ENCODE measurements at places on chromosomes 6 and 20. TPM values are rescaled to one million over a fixed set of nuclear protein-coding genes. Genes with fewer than 3 reads are reported as not detected.
A peak's percentile ranks its signal among the peaks of the same experiment; 100 is the strongest.

GRCh38 chr6:94735270-94735669 lies 842.1 kb upstream of the MANEA start:
- H3K4me1 ChIP-seq: no peaks in the 10 kb centered on the region
- no peak overlapping the region for H3K4me3 ChIP-seq
- DNase-seq: no peak
- no peaks in the 10 kb centered on the region for H3K36me3 ChIP-seq

- no peak overlapping the region for H3K4me3 ChIP-seq
- H3K27me3 ChIP-seq: no peaks in the 10 kb centered on the region
- no peak overlapping the region for H3K27ac ChIP-seq
- no peaks in the 10 kb centered on the region for H3K4me1 ChIP-seq
Observed at GRCh38 chr6:20349225-20349624, 52.5 kb upstream of the E2F3 start.

DNA sequence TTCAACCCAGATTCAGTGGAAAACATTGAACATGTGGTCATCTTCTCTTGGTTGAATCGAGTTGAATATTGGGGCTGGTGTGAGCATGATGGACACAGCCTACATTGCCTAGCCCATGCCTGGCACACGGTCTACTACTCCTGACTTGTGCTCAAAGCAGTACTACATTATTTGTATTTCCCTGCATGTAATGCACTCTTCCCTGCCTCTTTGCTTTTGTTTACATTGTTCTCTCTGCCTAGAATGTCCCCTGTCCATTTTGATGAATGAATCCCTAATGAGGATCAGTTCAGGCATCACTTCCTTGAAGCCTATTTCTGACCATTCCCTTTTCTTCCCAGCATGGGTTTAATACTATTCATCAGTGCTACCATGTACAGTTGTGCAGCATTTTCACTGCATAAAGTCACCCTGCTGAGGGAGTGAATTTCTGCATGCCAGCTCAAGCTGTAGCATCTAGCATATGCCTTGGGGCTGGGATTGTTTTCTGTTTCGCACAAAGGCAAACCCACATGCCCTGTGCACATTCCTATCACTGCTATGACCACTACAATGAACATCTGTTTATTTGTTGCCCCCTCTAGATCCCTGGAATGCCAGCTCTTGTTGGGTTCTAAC lies 75.3 kb upstream of the CCN6 start:
- no peaks in the 10 kb centered on the region for H3K27me3 ChIP-seq
- no peaks in the 10 kb centered on the region for H3K36me3 ChIP-seq
- H3K27ac ChIP-seq: no peak overlapping the region
- H3K4me3 ChIP-seq: no peak overlapping the region
- no peak for DNase-seq

- no peaks in the 10 kb centered on the region for H3K36me3 ChIP-seq
- no peak overlapping the region for H3K4me3 ChIP-seq
- no peaks in the 10 kb centered on the region for H3K27me3 ChIP-seq
- H3K4me1 ChIP-seq: no peaks in the 10 kb centered on the region
- DNase-seq: no peak
Observed at GRCh38 chr20:61735503-61735785, 330.2 kb downstream of the TAF4 start.

- H3K4me1 ChIP-seq: no peaks in the 10 kb centered on the region
- H3K27me3 ChIP-seq: no peaks in the 10 kb centered on the region
- H3K36me3 ChIP-seq: peaks cover 5% of the 10 kb centered on the region
- peak overlapping the region; percentile 48 for H3K27ac ChIP-seq
- H3K4me3 ChIP-seq: no peak overlapping the region
- DNase-seq: no peak
Observed at GRCh38 chr6:100665041-100665380, 200.3 kb upstream of the SIM1 start.

DNA sequence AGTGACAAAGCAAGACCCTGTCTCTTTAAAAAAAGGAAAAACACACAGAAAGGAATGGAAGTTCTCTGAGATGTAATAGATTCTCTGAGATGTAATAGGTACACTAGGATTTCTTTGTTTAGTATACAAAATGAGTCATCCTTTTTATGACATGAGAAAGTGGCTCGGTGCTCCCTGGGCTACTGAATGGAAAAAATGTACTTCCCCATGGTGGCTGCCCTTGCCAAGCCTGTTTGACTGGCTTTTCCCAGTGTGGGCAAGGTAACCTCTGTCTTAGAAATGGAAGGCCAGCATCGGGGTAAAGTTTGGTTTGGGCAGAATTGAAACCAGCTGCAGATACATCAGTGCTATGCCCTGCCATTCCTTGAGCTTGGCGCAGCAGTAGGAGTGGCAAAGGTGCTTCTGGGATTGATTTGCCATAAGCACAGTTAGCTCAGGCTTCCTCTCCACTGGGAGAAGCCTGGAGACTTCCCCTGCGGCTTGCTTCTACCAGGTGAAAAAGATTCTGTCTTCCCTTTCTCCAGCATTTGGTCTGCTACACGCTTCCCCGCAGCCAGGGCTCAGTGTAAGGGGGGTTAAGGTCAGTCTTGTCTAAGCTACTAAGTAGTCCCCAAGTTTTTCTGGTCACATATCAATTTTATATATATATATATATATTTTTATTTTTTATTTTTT lies 24.5 kb downstream of the ARFGEF2 start:
- H3K4me1 ChIP-seq: no peaks in the 10 kb centered on the region
- no peak overlapping the region for H3K27ac ChIP-seq
- no peaks in the 10 kb centered on the region for H3K27me3 ChIP-seq
- peaks cover 53% of the 10 kb centered on the region for H3K36me3 ChIP-seq
- H3K4me3 ChIP-seq: no peak overlapping the region

The HUS1B gene
- total RNA-seq: 3.4 TPM

The KCNK5 gene
- not detected for total RNA-seq

DNA sequence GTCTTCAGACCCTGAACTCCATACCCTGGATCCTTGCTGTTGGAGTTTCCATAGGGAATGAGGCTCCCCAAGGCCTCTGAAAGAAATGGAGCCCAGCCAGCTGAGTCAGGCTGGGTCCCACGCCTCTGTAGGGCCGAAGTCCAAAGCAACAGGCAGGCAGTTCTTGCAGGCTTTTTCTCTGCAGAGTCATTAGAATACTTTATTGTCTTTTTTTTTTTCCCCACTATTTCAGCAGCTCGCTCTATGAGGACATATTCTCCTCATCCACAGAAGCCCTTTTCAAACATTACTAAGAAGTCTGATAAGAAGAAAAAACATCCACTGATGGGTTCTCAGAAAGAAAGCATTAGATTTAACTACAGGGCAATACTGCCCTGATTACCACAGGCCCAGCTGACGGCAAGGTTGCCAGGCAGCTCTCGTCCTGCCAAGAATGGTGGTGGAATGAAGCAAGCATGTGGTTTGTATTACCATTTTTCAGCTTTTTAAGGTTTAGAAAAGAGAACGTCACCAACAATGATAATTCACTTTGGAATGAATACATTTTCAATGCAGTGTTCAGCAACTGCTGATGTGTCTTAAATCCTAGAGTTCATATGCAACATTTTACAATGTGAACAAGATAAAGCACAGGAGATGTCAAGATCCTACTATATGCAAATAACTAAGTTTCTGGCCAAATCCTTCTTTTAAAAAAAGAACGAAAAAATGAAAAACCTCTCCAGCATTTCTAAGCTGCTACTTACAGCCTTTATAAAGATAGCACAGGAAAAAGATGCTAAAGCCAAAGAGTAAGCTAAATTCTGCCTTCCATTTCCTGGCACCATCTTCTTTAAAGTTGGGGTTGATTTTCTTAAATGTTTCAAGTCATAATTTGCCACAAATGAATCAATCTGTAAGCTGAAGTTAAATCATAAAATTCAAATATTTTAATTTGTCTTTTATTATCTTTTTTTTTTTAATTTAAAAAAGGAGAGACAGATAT lies 223.6 kb upstream of the CITED2 start:
- no peaks in the 10 kb centered on the region for H3K27me3 ChIP-seq
- no peak for DNase-seq
- no peaks in the 10 kb centered on the region for H3K36me3 ChIP-seq
- H3K4me1 ChIP-seq: no peaks in the 10 kb centered on the region
- H3K4me3 ChIP-seq: no peak overlapping the region
- no peak overlapping the region for H3K27ac ChIP-seq

The ANKEF1 gene
- 1.6 TPM for total RNA-seq

GRCh38 chr6:3871515-3871914 lies 22.3 kb downstream of the FAM50B start:
- H3K27ac ChIP-seq: no peak overlapping the region
- DNase-seq: no peak
- H3K27me3 ChIP-seq: peaks cover 3% of the 10 kb centered on the region
- H3K36me3 ChIP-seq: no peaks in the 10 kb centered on the region

DNA sequence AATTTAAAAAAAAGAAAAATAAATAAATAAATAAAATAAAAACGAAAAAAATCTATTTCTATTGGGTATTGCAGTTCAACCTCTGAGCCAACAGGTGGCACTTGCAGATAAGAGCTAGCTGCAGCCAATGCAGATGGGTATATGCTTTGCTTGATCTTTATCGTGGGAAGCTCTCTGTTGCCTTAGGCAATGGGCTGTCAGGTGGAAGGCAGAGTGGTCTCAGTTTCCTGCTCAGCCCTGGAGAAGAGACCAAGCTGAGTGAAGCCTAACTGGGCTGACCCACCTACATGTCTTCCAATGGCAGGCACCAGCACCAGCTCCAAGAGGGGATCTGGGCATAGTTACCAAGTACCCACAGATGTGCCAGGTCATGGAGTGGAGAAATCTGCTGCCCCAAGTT lies 95.0 kb downstream of the AK9 start:
- H3K4me1 ChIP-seq: no peaks in the 10 kb centered on the region
- DNase-seq: peak; percentile 47
- H3K27me3 ChIP-seq: no peaks in the 10 kb centered on the region
- no peaks in the 10 kb centered on the region for H3K36me3 ChIP-seq

The SIRPD gene
- total RNA-seq: not detected

The PRSS35 gene
- total RNA-seq: not detected

GRCh38 chr20:4406627-4407026 lies 315.1 kb upstream of the PRND start:
- H3K27ac ChIP-seq: no peak overlapping the region
- no peaks in the 10 kb centered on the region for H3K27me3 ChIP-seq
- no peaks in the 10 kb centered on the region for H3K4me1 ChIP-seq
- DNase-seq: no peak
- no peak overlapping the region for H3K4me3 ChIP-seq
- no peaks in the 10 kb centered on the region for H3K36me3 ChIP-seq

DNA sequence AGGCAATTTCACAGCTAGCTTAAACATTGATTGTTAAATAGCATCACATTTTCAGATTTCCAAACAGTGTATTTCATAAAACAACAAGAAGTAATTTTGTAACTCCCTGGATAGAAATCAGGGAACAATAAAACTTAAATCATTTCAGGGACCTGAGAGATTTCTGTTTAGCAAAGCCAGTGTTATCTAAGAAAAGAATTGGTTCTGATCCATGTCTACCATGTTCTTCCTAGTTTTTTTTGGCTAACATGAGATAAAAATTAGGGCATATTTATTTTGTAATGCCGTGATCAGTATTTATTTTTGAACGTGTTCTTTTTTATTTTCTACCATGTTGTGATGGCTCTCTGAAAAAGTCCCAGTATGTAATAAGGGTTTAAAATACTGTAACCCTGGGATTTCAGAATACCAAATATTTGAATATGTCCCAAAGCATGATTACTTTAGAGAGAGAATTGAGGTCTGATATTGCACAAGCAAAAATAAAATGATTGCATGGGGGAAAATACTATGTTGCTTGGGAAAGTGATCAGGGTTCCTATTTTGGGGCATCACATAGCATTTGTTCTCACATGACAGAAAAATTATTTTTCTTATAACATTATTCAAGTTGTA lies 188.7 kb upstream of the CEP162 start:
- H3K4me3 ChIP-seq: no peak overlapping the region
- H3K27ac ChIP-seq: no peak overlapping the region
- no peaks in the 10 kb centered on the region for H3K4me1 ChIP-seq
- no peak for DNase-seq
- H3K36me3 ChIP-seq: no peaks in the 10 kb centered on the region

DNA sequence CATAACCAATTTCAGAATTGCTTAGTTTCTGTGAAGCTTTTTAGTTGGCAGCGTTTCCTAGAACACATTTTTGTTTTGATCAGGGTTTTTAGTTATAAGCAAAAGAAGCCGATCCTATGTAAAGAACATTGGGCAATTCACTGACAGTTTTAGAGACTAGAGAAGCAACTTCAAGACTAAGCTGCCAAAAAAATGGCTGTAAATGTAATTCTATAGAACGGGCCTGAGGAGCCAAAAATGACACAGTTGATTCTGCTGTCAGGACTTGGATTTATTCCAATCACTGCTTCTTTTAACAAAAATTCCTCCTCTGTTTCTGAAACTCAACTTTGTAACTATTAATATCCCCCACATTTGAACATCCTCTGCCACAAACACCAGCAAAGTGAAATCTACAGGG lies 236.0 kb upstream of the EYS start:
- no peaks in the 10 kb centered on the region for H3K36me3 ChIP-seq
- no peak overlapping the region for H3K4me3 ChIP-seq
- H3K4me1 ChIP-seq: no peaks in the 10 kb centered on the region
- no peak overlapping the region for H3K27ac ChIP-seq

DNA sequence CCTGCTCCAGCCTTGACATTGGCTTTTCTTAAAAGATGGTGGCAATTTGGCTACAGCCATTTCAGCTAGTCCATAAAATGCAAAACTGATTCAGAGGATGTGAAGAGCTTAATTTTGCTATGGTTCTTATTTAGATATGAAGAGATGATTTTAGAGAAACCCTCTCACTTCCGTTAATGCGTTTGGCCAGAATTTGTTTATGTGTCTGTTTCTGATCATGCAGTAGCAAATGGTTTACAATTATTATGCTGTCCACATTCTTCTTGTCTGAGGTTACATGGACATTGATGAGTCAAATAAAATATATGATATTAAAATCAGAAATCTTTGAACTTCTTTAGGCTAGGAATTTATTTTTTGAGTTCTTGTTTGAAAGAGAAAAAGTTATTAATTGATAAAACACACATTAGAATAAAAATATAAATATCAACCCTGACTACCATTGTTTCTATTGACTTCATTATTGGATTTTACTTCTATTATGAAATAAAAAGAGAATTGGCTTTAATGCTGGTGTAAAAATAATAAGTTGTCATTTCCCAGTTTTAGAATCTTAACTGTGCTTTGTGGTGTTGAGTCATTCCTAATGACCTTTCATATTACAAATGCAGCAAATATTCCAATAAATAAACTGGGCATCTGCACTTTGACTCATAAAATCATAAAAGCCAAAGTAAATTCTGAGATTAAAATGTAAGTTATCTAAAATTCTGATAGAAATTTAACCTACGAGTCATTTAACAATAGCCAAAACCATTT lies 1286.0 kb upstream of the GJE1 start:
- no peaks in the 10 kb centered on the region for H3K27me3 ChIP-seq
- no peaks in the 10 kb centered on the region for H3K4me1 ChIP-seq
- DNase-seq: no peak
- no peak overlapping the region for H3K4me3 ChIP-seq
- no peaks in the 10 kb centered on the region for H3K36me3 ChIP-seq

GRCh38 chr20:62827311-62828038 lies 10.6 kb downstream of the COL9A3 start:
- H3K4me3 ChIP-seq: no peak overlapping the region
- H3K27me3 ChIP-seq: no peaks in the 10 kb centered on the region
- H3K36me3 ChIP-seq: no peaks in the 10 kb centered on the region
- DNase-seq: no peak
- H3K4me1 ChIP-seq: peaks cover 24% of the 10 kb centered on the region

The POPDC3 gene
- not detected for total RNA-seq

GRCh38 chr6:365835-366234 lies 25.7 kb upstream of the IRF4 start:
- H3K27ac ChIP-seq: no peak overlapping the region
- no peak for DNase-seq
- H3K4me3 ChIP-seq: no peak overlapping the region
- H3K4me1 ChIP-seq: peaks cover 4% of the 10 kb centered on the region

The VGLL2 gene
- total RNA-seq: not detected

Measured in natural killer cell (primary cell).